NCI-H1436 (cell line): ENCODE measurements at places on chromosomes 11 and 22.
A peak's percentile ranks its signal among the peaks of the same experiment; 100 is the strongest.

DNA sequence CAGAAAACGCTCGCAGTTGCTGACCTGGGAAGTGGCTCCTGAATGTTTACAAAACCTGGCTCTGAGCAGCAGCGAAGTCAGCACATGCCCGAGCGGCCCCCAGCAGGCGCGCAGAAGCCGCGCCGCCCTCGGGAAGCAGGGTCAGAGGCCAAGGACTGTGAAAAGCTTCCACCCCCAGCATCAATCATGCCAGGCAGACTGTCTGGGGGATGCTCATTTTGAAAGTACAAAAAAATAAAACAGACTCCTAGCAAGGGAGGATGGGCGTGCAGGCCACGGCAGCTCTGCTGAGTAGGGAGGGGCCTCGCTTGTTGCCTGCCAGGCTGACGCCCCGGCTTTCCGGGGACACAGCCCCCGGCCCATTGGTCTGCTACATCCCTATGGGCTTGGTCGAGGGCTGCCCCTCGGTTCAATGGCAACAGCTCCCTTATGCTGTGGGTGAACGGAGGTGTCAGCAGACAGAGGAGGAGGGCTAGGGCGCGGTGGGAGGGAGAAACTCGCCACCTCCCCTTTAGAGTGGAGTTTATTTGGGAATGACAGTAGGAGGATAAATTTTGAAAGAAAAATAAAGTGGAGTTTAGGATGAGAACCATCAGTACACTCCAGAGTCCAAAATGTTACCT is 37.7 kb upstream of the GNB1L start:
- no peak for DNase-seq

DNA sequence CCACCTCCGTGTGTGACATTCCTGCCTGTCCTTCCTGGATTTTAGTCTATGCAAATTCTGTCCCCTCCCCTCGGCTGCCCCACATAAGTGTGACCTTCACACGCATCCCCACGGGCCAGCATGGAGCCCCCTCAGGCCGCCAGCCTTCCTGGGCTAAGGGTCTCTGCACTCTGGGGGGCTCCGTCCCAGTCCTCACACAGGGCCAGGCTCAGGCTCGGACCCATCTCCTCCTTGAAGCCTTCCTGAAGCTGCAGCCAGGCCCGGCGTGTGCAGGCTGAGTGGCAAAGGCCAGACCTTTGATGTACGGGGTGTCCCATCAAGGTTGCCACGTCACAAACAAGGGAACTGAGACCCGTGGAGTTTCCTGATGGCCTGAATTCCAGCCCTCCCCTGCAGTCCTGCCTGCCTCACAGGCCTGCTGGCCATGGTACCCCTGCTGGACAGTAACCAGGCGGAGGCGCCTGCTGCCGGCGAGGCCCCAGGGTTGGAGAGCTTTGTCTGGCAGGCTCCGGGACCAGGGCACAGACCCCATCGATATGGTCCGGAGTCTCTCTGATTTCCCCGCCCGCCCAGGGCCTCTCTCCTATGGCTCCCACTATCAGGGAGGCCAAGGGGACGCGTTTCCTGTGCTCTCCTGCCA is 791.7 kb downstream of the BRD1 start:
- no peak for DNase-seq

DNA sequence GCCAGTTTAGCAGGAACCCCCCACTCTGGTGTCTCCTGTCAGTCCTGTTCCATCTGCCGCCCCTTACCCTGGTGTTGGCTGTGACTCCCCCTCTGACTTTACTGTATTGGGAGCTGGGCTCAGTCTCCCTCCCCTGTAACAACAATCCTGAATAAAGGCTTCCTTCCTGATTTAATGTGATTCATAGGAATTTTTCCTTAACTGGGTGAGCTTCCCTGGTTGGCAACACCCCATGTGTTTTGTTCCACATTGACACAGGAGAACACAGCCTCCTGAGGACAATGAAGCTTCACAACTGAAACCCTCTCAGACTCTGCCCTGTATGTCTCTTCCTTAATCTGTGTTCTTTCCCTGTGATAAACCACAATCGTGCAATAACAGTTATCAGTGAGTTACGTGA is 8.4 kb downstream of the APOL4 start:
- no peak for DNase-seq

DNA sequence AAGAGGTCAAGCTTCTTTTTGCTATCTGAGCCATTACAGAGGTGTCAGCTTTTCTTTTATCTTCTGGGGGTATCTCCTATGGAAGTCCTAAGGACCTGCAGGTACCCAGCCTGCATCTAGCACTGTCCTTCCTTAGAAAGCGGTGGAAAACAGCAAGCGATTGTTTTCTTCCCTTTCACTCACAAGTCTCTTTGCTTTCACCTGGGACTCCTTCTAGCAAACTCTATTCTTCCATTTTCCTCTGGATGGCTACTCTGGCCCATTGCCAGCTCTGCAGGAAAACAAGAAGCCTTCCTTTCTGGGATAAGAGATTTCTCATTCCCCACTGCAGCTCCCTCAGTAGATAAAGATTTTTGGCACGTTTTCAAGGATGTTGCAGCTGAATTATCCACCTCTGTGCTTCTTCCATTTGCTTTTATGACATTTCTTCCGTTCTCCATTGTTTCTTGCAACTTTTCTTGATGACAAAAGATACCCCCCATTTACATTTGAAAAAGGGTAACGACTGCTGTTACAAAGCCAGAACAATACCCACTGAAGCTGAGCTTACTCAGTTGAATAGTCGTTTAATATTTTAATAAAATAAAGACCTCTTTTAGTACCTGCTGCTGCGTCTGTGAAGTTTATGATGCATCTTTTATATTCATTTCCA is 40.2 kb upstream of the BDNF start:
- no peak for DNase-seq

DNA sequence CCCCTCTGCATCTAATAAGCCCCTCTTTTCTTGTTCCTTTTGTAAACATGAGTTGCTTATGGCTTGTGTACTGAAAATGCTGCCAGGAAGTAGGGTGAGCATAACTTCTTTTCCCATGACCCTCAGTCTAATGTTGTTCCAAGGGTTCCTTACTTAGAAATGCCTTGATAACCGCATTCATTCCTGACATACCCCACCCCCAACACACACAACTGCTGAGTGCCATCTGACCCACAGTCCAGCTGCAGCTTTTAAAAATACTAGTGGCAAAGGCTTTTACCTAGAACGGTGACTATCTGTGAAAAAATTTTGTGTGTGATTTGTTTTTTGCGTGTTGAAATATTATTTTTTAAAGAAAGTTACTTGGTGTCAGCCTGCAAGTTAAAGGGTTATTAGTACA is 52.6 kb downstream of the ARHGAP42 start:
- no peak for DNase-seq

DNA sequence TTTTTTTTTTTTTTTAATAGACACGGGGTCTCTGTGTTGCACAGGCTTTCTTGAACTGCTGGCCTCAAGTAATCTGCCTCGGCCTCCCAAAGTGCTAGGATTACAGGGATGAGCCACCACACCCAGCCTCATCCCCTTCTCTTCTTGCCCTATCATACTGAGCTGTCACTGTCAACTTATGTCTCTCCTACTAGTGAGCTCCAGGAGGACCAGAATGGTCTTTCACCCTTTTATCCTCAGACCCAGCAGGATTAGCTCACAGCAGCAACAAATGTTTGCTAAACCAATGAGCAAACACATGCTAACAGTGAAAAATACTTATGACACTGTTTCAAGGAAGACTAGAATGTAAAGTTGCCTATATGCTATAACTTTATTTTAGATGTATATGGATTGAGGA is 6.4 kb upstream of the NXF1 start:
- no peak for DNase-seq

DNA sequence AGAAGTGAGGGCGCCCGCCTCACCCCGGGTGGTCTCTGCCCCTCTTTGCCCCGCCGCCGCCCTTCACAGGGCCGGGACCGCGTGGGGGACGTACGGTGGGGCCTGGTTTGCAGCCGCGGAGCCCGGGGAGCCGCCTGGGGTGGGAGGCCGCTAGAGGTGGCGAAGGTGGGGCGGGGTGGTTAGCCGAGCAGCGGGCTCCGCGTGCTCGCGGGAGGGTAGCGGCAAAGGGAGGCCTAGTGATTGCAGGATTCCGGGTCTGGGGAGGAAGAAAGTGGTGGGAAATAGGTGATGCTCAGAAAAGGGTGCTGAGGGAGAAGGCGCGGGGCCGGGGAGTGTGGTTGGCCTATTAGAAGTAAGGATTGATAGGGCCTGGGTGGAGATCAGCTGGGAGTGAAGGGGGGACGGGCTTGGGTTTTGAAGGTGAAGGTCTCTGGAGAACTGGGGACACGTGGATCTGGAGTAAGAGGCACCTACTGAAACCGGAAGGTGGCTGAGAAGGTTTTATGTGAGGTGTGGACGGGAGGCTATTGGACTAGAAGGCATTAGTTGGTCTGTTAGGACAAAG is 571 bp downstream of the FAR1 start:
- peak; percentile 24 for DNase-seq

- no peak for DNase-seq
Observed at GRCh38 chr22:17918840-17919239, 105.5 kb downstream of the MICAL3 start.

DNA sequence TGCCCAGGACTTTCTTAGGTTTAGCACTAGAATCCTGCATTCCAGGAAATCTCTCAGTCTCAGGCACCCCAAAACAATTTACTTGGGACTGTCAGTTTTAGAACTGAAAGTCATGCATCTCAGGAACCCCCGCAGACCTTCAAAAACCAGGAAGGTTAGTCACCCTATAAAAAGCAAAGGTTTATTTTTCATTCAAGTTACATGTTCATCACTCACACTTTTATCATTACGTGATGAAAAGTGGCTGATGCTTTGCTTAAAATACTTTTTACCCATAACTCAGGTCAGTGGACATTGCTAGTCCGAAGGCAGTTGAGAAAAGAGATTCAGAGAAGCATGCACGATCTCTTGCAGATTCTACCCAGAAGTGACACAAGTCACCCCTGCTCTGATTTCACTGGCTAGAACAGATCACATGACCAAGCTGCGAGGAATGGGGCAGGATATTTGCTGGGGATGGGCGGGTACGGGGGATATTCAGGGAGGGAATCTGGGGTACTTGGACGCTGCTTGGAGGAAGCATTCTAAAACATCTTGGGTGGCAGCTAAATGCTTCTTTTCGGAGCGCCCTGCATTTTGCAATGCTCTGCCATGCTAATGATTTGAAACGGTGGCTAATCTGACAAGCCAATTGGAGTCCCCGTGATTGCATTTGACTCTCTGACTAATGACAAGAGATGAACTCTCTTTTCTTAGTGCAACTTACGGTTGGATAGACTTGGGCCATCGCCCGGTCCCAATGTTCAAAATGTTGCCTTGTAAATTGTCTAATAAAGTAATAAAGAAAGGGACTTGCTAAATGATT is 110.2 kb downstream of the MIAT start:
- DNase-seq: no peak

DNA sequence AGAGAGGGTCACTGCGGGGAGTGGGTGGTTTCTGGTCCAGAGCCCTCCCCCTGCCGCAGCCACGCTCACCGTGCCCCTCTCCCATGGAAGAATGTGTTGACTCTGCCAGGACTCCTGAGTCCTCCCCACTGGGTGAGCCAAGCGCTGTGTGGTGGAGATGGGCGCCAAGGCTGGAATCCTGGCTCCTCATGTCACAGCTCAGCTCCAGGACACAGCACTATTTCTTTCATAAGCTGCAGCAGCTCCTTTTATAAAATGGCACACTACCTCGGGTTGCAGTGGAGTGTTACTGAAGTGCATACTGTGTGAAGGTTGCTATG is 83.9 kb downstream of the FEZ1 start:
- no peak for DNase-seq

DNA sequence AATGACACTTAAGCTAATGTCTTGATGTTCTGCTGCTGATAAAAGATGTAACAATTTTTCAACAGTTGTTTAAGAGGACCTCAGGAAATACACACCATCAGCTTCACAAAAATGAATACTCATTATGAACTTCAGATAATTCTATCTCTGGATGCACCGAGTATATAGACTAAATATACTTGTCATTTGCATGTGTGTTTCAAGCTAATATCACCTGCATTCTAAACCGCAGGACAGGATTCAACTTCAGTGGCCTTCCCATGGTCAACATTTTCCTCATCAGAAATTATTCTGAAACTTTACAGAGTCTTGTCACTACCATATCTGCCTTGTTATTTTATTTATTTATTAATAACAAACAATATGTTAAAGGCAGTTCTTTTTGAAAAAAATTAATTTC is 717.0 kb upstream of the CCDC179 start:
- DNase-seq: no peak

- DNase-seq: no peak
Observed at GRCh38 chr22:44449061-44449682, 48.9 kb downstream of the RTL6 start.

DNA sequence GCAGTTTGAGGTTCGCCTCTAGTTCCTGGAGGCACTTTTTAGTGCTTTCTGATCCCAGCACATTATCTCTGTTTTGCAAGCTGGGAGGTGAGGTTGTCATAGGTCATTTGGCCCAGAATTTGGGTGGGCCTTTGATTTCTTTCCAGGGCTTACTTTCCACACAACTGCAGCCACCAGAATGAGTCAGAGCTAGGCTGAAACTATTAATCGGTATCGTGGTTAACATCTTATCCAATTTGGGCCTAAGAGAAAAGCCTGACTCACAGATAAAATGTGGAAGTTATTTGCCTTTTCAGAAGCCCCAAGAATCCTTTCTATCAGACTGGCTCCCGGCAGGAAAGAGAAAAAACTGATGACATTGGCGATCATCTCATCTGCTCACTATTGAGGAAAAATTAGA is 166.4 kb downstream of the KIRREL3 start:
- DNase-seq: no peak

- no peak for DNase-seq
Observed at GRCh38 chr22:44005524-44005923, 18.6 kb upstream of the PARVB start.

GRCh38 chr11:27111896-27112295 is 71.3 kb downstream of the BBOX1 start:
- DNase-seq: no peak

DNA sequence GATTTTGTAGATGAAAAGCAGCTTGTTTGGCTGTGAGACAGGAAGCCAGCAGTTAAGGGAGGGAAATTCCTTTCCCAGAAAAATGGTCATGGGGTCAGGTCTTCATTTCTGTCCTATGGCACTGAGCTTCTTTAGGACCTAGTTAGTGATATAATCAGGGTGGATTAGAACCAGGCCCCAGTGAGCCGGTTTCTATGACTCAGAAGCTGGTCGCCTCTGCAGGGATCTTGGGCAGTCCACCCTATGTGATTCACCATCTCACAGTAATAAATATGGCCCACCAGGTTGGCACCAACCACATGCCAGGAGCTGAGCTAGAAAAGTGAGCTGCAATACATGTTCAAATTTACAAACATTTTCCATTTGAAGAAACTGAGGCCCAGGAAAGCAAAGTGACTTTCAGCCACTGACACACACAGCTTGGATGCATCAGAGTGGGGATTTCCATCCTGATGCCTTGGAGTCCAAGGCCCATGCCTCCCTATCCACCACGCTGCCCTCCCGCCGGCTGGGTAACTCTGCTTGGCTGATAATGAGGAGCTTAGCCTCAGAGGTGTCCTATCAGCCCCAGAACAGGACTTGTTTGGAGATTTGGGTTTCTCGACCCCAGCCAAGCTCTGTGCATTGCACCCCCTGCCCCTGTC is 42.0 kb downstream of the CD82 start:
- DNase-seq: no peak

GRCh38 chr11:74870485-74870884 is 78.4 kb downstream of the XRRA1 start:
- no peak for DNase-seq

- DNase-seq: no peak
Observed at GRCh38 chr11:46555267-46556054, 38.4 kb downstream of the AMBRA1 start.
